CD4-positive, alpha-beta T cell (primary cell): ENCODE measurements at places on chromosomes 4 and X. TPM values are rescaled to one million over a fixed set of nuclear protein-coding genes. Genes with fewer than 3 reads are reported as not detected.

DNA sequence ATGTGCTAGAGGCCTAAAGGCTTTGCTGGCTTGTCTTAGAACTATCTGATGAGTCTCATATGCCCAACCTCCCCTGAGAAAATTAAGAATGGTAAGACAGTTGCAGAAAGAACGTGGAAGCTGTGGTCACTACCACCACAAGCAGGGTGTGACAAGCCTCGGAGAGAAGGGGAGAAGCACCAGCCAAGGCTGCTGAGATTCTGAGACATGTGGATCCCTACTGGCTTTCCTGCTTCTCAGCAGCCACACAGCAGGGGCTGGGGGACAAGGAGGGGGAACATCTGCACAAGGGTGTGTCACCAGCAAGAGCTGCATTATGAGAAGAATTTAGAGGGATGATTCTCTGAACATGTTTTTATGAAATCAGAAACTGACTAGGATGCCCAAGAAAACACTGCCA is 19.4 kb downstream of the TAPT1 start:
- no peak for DNase-seq

DNA sequence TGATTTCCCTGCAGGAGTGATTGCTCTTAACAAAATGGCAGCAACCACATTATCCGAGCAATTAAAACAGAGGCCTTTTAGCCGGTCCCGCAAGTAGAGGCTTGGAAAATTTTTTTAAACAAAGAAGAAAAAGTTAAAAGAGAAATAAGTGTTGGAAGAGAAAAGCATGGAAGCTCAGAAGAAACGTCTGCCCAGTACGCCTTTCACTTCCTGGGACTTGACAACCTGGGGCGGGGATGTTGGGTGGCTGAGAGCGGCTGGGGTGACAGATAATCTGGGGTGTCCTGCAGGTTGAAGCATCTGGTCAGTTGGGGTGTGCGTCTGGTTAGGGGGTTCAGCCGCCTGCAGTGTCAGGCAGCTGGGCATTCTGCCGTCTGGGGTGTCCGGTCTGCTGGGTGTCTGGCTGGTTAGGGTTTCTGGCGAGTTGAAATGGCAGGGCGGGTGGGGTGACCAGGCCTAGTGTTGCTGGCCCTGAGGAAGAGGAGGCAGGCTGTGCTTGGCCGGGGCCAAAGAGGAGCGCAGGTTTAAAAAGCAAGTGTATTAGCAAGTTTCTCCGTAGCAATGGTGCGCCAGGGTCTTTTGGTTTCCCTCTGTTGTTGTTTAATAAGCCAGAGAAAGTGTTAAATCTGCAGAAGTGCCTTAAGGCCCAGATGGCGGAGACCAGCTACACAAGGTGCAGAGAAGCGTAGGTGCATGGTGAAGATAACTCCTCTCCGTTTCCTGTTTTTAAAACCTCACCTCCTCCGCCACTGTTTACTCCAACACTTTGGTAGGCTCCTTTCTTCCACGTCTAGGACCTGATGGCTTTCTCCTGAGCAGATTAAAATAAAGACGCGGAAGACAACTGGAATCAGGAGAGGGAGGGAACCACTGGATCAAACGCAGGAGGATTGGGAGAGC is 5.6 kb downstream of the HAND2 start:
- DNase-seq = no peak

GRCh38 chr4:155676430-155676825 is 9.8 kb downstream of the GUCY1A1 start:
- DNase-seq = no peak

DNA sequence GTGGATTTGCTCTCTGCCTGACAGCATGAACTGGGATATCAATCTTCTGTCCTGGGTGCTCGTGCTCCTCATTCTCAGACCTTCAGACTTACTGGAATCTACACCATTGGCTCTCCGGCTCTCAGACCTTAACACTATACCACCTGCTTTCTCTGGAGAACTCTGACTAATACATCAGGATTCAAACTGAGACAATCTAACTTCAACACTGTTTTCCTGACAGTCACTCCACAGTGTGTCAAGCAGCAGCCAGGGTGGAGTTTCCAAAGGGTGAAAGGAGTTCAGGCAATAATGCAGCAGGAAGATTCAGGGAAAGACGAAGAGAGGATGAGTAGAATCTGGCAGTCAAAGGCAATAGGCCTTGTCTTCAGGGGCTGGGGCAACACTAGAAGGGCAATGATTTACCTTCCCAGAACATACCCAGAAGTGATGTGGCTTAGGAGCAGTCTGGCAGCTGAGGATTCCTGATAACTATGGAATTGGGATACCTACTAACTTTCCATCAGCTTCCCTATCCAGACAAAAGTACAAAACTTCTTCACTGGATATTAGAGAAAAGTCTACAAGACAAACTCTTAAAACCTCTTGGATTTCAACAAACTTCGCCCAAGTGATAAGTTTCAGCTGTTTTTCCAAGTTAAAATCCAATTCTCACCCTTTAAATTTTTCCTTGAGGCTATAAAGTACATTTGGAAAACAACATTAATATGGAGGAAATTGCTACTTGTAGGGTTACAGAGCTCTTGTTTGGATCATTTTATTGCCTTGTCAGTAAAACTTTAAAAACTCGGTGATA is 58.4 kb upstream of the SLIT2 start:
- DNase-seq = no peak

DNA sequence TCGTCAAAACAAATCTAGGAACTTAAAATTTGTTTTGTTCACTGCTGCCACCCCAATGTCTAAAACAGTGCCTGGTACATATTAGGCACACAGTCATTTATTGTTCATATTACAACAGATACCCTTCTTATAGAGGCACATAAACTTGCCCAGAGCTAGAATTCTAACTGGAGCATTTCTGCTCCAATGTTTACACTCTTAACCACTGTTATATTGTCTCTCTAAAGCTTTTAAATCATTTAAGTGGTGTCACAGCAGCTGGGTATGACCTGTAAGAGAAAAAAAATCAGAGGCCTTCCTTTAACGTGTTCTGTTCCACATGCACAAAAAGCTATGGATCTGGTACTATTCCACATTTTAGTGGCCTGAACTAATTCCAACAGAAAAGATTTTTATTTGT is 3.0 kb downstream of the UBE2D3 start:
- DNase-seq = no peak

- DNase-seq = no peak
Measured at GRCh38 chrX:54230435-54231148, 47.5 kb upstream of the FAM120C start.

DNA sequence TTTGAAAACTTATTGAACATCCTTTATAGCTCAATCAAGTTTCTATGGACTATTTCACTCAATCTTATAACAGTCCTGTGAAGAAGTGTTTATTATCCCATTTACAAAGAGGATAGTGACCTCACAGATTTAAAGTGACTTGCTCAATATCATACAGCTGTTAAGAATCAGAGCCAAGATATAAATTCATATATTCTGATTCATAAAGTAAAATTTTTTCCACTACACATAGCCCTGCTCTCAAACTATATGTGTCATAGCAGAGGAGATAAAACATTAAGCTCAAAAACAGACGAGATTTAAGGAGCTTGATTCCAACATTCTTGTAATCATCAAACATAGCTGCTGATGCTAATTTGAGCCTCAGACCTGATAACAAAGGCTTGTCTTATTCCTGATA is 226.8 kb downstream of the CAMK2D start:
- DNase-seq = no peak

Gene CT55
- total RNA-seq = not detected

Gene CLNK
- total RNA-seq = 0.17 TPM

Gene ALG13
- 82.2 TPM for total RNA-seq
